Stimulated activated CD8-positive, alpha-beta memory T cell treated with anti-CD3 and anti-CD28 coated beads, Interleukin-15, amount 100 ng/mL, for 48 hours (primary cell): ENCODE measurements at places on chromosomes 11 and 22.

- no peak for DNase-seq
These were observed 35.3 kb upstream of the ARHGAP20 start for GRCh38 chr11:110747531-110747930.

GRCh38 chr11:74522776-74523175 is 29.3 kb upstream of the LIPT2 start:
- DNase-seq, result no peak

DNA sequence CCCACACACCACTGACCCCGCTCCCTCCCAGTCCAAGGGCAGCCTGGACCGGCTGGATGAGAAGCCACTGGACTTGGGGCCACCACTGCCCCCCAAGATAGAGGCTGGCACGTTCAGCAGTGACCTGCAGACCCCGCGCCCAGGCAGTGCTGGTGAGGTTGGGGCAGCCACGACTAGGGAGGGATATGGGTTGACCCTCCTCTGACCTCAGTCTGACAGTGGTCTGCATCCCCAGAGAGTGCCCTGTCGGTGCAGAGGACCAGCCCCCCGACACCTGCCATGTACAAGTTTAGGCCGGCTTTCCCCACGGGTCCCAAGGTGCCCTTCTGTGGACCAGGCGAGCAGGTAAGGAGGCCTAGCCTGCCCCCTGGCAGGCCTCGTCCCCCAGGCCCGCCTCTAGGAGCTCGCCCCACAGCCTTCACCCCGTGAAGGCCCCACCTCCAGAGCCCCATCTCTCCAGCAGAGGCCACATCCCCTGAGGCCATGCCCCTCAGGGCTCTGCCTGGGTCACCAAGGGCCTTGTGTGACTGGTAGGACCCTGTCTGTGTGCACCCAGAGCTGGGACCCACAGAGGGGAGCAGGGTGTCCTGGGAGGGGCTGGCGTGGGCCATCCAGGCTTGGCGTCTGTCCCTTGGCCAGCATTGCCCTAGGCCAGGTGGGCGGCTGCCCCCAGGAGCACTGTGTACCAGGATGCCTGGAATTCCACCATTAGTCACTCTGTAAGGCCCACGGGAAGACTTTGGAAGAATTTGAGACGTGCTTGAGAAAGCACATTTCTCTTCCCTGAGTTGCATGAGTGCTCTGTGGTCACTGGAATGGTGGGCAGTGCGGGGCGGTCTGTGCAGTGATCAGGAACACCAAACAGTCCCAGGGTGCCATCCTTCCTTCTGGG is 9.4 kb downstream of the CCDC188 start:
- DNase-seq, result no peak

DNA sequence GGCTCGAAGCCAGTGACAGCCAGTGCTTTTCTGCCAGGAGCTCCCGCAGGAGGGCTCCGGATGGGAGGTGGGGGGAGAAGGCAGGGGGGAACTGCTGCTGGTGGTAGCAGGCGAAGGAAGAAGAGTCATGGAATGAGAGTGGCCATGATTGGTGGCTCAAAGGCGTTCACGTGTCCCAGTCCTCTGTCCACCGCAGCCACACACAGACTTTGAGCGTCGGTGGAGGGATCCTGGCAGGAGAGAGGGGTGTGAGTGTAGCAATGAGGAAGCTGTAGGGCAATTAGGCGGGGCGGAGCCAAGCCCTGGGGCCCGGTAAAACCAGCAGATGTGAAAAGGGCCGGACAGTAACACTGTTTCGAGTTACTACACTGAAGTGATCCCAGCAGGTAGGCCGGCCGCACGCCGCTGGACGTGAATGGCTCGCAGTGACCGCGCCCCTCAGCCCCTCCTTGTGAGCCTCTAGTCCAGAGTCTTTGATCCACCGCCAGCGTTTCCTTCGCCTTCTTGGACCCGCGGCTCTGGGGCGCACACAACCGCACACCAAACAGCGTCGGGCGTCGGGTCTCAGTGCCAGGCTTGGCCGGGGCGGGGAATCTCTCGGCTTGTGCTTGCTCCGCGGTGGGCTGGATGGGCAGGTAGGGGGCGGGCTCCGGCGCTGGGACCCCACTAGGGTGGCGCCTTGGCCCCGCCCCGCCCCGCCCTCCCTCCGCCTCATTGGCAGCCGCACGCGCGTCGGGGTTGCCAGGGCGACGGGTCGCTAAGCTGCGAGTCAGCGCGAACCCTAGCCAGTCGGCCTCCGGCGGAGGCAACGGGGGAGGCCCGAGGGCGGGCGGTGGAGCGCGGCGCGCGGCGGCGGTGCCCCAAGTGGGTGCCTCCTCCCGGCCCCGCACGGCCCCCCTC is at the start of gene LRRC10B:
LRRC10B (plus strand) TSS at position 788 of the 900 bp plus-strand sequence. CDS start 250 bp downstream, outside the sequence.
- DNase-seq, result peak; percentile 33

GRCh38 chr11:128052912-128053641 is 534.3 kb downstream of the ETS1 start:
- no peak for DNase-seq

DNA sequence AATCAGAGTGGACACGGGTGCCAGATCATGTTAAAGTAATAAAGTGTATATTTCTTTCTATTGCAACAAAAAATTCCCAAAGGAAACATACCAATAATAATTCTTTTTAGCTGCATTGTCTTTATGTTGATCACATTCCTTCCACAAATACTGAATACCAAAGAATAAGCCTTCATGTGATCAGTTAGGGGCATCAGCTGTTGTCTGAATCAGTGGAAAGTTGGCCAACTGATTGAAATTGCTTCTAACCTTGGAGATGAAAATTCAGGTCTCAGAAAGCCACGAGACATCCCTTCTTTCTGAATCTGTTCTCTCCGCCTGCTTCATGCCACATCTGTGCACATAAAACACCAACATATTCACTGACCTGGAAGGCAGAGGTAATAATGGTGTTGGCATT is 785.2 kb downstream of the KCNA4 start:
- no peak for DNase-seq

- no peak for DNase-seq
These were observed 67.0 kb downstream of the WNT11 start for GRCh38 chr11:76139314-76139713.

DNA sequence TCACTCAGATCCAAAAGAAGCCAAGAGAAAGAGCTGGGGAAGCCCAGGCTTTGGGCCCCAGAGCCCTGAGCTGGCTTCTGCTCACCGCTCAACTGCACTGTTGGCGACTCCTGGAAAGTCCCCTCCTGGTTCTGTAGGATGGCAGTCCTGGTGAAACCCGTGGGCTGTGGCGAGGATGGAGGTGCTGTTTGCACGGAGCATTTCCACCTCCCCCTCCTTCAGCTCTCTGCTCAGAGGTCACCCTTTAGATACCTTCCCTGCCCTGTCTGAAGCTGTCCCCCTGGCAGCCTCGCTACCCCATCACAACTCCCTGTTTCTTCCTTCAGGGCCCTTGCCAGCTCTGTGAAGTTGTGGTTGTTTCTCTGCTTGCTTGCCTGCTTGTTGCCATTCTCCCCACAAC is 97.8 kb downstream of the MYO18B start:
- DNase-seq, result no peak

- DNase-seq, result no peak
These were observed 227.4 kb downstream of the TMEM135 start for GRCh38 chr11:87265132-87265531.

DNA sequence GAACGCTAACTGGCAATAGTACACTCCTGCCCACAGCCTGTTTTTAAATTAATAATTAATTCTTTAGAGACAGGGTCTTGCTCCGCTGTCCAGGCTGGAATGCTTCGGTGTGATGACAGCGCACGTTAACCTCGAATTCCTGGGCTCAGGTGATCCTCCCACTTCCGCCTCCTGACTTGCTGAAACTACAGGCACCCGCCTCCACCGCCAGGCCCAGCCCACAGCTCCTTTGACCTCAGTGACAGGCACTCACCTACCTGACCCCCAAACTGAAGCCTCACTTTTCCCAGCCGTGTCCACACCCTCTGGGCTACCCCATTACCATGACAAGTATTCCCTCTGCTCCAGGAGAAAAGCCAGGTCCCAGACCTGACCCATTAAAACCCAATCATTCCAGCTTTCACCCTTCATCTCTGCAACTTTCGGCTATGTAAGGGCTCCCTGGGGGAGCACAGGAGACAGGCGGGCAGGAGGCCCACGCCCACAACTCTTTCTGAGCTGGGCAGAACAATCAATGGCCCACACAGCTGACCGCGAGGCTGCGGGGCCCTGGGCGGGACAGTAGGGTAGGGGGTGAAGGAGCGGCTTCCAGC is 730 bp downstream of the LMNTD2 start:
- no peak for DNase-seq

DNA sequence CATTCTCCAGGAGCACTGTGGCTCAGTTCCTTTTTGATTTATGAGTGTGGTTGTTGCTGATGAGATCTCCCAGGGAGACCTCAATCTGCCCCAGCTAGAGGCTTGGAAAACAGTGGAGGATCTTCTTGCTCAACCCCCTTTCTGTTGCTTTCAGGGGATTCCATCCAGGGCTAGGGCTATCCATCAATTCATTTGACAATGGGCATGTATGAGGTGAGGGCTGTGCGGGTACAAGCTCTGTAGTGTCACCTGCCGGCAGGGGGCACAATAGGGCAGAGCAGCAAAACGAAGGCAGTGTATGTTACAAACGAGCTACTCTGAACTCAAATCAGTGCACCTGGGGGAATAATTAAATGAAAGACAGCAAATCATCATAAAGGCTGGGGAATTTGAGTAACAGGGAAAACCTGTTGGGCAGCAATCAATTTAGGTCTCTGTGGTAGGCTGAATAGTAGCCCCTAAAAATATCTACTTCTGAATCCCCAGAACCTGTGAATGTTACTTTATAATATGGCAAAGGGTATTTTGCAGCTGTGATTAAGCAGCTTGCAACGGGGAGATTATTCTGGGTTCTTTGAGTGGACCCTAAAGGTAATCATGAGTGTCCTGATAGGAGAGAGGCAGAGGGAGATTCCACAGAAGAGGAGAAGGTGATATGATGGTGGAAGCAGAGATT is 170.3 kb upstream of the ZBED5 start:
- peak; percentile 33 for DNase-seq

- DNase-seq, result peak; percentile 39
These were observed 774 bp upstream of the E2F8 start for GRCh38 chr11:19241260-19242178.

- no peak for DNase-seq
These were observed 420.2 kb downstream of the NTM start for GRCh38 chr11:131790586-131790985.

DNA sequence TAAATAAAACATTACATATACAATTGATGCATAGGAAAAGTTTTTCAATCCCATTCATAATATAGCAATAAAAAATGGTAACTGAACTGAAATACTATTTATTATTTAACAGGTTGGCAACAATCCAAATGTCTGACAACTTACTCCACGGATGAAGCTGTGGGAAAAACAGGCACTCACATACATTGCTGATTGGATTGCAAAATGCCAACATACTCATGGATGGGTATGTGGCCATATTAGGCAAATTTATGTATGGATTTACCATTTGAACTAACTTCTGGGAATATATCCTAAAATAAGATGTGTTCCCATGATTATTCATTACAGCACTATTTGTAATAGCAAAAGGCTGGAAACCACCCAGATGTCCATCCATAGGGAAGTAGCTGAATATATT is 3.2 kb upstream of the BIRC2 start:
- DNase-seq, result no peak

- peak; percentile 31 for DNase-seq
These were observed 4.7 kb downstream of the OSBPL5 start for GRCh38 chr11:3160252-3161031.

GRCh38 chr11:111521135-111521534 is 6.6 kb downstream of the HOATZ start:
- no peak for DNase-seq

DNA sequence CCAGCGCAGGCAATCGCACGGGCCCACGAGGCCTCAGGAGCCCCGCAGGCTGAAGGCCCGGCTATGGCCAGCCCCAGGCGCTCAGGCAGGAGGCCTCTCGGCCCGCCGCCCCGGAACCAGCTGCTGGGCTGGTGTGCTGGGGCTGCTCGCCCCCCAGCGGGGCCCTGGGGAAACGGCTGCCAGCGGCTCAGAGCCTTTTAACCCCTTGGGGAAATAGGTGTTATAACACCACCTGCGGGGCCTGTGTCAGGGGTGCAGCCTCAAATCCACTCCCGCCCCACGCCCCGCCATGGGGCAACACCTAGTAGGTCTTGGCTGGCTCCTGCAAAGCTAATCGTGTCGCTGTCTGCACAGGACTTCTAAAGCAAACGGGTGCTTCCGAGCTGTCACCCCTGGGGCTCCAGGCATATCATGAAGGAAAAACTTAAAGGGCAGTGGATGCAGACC is 237.4 kb downstream of the TTC28 start:
- DNase-seq, result peak; percentile 53

DNA sequence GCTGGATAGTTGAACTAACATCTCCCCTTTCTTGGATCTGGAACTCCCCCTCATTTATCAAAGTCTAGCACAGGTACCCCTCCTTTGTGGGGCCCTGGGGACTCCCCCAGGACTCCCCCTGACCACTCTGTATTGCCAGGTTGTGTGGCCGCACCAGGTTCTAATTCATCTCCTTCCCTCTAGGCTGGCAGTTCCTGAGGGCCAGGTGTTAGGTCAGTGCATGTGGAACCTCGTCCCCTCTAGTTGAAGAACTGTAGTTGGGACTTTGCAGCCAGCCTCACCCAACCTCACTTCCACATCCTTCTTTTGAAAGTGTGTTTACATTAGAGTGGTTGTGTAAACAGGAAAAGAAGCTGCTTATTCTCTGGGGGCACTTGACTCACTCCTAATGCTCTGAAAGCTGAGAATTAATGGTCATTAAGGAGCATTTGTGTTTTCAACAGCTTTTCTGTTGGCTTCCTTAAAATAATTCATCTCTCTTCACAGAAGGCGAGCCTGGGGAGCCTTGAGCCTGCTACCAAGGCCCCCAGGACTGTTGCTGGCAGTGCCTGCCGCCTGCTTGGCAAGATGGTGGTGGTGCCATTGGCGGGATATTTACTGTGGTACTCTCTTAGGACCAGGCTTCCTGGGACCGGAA is 11.8 kb downstream of the UPB1 start:
- DNase-seq, result no peak

- no peak for DNase-seq
These were observed 119.2 kb downstream of the FEZ1 start for GRCh38 chr11:125376856-125377255.

DNA sequence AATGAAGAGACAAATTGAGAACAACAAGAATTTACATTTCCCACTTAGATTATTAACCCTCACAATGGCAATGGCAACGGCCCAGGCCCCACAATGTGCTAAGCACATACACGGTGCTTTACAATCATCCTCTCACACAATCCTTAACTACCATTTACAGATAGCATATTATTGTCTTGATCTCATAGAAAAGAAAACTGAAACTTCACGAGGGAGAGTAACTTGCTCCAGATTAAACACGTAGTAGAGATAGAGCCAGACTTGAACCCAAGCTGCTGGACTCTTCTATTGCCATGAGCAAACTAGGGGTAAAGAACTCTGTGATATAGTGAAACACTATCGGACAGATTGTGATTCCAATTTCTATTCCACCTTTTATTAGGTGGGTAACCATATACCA is 665.1 kb downstream of the DLG2 start:
- no peak for DNase-seq

- DNase-seq, result no peak
These were observed 9.9 kb downstream of the APOA4 start for GRCh38 chr11:116813170-116813569.
